ENCODE measurements at places on chromosomes 3 and 15. TPM values are rescaled to one million over a fixed set of nuclear protein-coding genes. Genes with fewer than 3 reads are reported as not detected.

GRCh38 chr3:100726706-100727105 lies 17.4 kb downstream of the TFG start:
- no peak for DNase-seq

The GRK7 gene
- total RNA-seq: 0.10 TPM

DNA sequence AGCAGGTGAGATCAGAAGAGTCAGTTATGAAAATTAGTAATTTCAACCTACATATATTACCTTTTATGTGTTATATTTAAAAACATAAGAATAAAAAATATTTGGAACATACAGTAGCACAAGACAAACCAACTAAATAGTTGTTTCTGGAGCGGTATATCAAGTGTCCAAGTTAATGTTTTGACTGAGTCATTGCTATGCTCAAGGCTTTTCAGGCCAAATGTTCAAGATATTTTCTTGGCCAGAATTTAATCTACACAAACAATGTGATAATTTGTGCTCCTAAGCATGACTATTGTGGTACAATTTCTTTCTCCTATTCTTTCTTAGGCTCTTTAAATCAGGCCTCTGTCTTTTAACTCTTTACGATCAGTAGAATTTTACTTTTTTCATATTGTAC lies 412.4 kb downstream of the RAP2B start:
- DNase-seq: no peak

DNA sequence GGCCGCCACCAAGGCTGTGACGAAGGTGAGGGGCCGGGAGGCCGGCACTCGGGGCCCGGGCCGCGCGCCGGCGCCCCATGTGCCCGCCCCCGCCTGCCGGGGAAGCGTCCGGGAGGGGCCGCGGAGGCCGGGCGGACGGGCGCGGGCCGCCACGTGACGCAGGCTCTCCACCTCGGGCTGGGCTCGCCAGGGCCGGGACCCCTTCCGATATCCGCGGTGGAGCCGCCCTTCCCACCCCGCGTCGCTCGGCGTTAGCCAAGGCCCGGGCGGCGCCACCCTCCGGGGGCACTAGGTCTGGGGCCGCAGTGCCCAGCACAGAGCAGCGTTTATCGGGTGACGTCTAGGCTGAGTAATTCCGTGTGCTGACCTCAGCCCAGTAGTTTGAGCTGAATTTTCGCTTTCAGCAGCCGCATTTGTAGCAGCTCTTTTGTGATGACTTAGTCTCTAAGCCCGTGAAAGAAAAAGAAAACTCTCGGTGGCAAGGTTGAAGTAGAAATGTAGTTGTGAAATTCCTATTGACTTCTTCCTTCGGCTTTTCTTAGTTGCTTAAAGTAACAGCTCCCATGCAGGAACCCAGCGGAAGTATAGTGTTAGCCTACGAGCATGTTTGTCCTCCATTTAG lies 885 bp downstream of the CDV3 start:
- DNase-seq: no peak

DNA sequence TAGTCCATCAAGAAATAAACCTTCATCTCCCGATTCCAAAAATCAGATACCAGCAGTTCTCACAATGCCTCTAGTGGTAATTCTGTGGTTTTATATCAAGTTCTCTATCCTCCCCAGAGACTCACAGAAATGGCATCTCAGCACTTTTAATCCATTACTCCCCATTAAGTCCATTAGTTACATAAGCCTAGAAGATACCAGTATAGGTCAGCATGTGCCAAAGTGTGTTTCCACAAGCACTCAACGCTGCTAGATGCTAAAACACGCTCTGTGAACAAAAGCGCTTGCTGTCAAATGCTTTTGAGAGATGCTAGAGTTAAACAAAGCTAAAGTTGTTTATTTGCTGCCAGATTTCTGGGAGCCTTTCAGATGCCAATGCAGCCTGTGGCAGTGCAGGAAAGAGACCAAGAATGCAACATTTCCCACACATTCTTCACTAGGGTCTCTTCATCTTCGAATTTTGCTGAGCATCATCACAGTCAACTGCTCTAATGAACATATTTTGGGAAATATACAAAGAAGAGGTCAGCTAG lies 918.8 kb upstream of the CFAP20DC start:
- no peak for DNase-seq

DNA sequence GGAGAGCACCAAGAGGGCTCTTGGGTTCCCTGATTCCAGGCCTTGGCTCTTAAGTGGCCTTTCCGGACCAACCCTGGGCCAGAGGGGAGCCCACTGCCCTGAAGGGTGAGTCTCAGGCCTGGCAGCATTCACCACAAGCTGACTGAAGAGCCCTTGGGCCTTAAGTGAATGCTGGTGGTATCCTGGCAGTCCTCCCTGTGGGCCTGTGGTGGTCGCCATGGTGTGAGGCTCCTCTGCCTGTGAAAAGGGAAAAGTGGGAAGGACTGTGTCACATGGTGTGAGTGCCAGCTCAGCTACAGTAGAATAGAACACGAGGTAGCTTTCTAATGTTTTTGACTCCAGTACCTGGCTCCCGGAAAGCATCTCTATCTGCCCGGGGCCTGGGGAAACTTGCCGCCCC lies 15.3 kb downstream of the CHDH start:
- DNase-seq: no peak

The NR1I2 gene
- not detected for total RNA-seq

DNA sequence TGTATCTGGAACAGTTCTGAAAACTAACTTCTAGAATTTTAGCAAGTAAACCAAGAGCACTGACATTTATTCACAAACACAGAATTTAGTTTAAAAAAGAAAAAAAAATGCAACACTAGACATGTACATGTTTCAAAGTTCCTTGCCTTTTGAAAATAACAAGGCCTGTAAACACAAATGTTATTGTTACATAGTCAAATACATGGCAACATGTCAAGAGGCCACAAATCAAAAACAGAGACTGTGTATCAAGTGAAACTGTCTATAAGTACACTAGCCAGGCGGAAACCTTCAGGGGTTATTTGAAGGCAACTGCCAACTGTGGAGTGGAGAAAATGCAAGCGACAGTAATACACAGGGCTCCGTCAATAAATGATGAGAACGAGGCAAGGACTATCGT lies 547.6 kb downstream of the FOXP1 start:
- DNase-seq: no peak

DNA sequence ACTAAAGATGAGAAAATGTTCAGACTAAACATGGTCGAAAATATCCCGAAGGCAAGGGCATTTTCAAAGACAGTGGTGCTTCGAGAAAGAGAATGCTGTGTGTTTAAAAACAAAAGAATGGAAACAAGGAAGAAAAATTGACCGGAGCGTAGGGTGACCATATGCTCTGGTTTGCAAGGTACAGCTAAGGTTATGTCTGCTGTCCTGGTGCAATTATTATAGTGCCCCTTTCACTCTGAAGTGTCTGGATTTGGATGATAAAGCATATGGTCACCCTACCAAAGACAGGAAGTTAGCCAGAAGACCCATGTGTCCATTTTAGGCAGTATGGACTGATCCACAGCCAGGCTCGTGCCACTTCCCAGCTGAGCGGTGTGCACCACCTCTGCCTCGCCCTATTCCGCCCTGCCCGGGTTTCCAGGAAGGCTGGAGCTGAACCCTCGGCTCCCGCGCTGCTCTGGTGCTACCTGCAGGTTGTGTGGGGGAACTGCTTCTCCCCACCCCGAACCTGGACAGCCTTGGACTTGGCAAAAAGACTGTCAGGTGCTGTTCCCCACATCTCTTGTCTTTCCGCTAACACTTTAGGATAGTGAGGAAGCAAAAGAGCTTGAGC lies 25.2 kb downstream of the GOLGA6D start:
- DNase-seq: peak; percentile 12

The FBXW12 gene
- total RNA-seq: not detected

DNA sequence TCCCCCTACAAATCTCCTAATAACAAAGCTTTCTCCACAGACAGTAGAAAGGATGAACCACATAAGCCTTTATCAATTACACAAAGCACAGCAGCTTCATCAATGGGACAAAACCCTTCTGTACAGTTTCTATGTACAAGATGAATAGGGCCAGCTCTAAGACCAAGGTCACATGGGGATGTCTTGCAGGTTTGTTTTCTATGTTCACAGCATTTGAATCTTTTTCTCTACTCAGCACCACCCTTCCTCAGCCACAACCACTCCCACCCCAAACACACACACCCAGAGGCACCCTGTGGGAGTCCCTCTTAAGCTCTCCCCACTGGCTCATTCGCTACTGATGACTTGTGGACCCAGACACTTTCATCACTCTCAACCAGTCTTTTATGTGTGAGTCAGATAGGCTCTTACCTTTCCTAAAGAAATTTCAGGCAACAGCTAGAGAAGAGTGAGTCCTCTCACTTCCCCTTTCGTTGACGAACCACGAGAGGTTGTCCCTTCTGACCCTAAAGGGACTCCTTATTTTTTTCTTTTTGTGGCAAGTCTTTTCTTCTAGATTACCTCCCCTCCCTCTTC lies 57.9 kb downstream of the ARHGAP31 start:
- DNase-seq: no peak

The GOLGA6L22 gene
- total RNA-seq: not detected

The CHRNB4 gene
- total RNA-seq: not detected

GRCh38 chr15:52503788-52504496 lies 24.7 kb downstream of the MYO5A start:
- DNase-seq: no peak

DNA sequence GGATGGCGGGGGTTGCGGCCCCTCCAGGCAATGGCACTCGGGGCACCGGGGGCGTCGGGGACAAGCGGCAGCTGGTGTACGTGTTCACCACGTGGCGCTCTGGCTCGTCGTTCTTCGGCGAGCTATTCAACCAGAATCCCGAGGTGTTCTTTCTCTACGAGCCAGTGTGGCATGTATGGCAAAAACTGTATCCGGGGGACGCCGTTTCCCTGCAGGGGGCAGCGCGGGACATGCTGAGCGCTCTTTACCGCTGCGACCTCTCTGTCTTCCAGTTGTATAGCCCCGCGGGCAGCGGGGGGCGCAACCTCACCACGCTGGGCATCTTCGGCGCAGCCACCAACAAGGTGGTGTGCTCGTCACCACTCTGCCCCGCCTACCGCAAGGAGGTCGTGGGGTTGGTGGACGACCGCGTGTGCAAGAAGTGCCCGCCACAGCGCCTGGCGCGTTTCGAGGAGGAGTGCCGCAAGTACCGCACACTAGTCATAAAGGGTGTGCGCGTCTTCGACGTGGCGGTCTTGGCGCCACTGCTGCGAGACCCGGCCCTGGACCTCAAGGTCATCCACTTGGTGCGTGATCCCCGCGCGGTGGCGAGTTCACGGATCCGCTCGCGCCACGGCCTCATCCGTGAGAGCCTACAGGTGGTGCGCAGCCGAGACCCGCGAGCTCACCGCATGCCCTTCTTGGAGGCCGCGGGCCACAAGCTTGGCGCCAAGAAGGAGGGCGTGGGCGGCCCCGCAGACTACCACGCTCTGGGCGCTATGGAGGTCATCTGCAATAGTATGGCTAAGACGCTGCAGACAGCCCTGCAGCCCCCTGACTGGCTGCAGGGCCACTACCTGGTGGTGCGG lies 1.9 kb downstream of the CHST2 start:
- no peak for DNase-seq

- no peak for DNase-seq
Measured at GRCh38 chr15:59367022-59367451, 5.6 kb downstream of the MYO1E start.
